ENCODE measurements at places on chromosomes 2 and 18. TPM values are rescaled to one million over a fixed set of nuclear protein-coding genes. Genes with fewer than 3 reads are reported as not detected.

- H3K4me1 ChIP-seq = peaks cover 8% of the 10 kb centered on the region
- H3K36me3 ChIP-seq = peaks cover 27% of the 10 kb centered on the region
- no peak for DNase-seq
- H3K27me3 ChIP-seq = no peaks in the 10 kb centered on the region
- no peak overlapping the region for H3K27ac ChIP-seq
Observed at GRCh38 chr2:159758686-159759085, 39.3 kb downstream of the CD302 start.

GRCh38 chr2:27754138-27754588 lies 17.4 kb upstream of the MRPL33 start:
- H3K36me3 ChIP-seq = no peaks in the 10 kb centered on the region
- no peak overlapping the region for H3K4me3 ChIP-seq
- peaks cover 28% of the 10 kb centered on the region for H3K4me1 ChIP-seq
- no peak overlapping the region for H3K27ac ChIP-seq

DNA sequence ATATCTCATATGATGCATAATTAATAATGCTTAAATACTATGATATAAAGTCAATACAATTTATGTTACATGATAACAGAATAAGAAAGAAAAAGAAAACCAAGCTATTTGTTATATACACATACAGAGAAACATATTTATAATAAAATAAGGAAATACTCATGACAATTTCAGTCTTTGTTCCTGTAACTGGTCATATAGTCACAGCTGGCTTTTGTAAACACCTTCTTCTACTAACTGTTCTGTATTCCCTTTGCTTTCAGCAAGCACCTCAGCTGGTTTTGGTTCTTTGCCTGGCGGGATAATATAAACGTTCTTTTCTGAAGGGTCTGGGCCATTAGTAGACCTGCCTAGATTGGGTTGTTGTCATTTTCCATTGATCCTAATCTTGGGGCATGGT lies 158.5 kb downstream of the COPS8 start:
- H3K4me3 ChIP-seq = no peak overlapping the region
- no peak overlapping the region for H3K27ac ChIP-seq
- H3K36me3 ChIP-seq = no peaks in the 10 kb centered on the region
- no peak for DNase-seq
- peaks cover 4% of the 10 kb centered on the region for H3K4me1 ChIP-seq
- no peaks in the 10 kb centered on the region for H3K27me3 ChIP-seq

DNA sequence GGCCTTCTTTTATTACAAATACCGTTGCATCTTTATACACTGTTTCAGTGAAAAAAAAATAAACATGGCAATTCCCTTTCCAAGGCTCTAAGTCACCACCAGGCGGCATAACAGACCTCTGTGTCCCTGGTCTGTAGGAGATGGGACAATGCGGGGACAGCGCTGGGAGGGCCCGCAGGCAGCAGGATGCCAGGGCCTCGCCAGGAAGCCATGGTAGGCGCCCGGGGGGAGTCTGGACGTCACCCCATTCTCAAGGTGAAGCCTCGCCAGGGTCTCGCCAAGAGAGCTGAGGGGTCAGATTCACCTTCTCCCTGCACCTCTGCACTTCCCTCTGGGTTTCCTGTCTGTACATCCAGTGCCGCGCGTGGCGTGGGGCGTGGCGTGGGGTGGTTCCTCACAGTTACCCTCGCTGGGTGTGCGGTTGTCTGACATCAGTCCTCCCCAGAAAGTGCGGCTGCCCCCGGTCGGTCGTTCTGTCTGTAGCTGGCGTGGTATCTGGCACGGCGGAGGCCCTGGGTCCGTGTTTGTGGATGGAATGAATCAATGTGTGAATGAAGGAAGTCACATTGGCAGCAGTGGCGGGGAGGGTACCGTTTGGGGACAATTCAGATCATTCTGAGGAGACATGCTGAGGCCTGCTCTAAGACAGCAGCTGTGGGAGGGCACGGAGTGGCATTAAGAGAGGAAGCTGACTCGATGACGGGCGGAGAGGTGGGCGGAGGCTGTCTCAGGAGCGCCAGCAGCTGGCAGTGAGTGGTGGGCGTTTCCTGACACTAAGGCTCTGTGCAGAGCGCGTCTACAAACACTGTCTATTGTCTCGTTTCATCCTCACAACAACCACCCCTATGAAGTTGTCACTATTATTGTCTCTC lies 46.0 kb downstream of the LRRFIP1 start:
- no peaks in the 10 kb centered on the region for H3K27me3 ChIP-seq
- peak; percentile 75 for DNase-seq
- peaks cover 9% of the 10 kb centered on the region for H3K4me1 ChIP-seq
- no peak overlapping the region for H3K4me3 ChIP-seq
- H3K27ac ChIP-seq = no peak overlapping the region

DNA sequence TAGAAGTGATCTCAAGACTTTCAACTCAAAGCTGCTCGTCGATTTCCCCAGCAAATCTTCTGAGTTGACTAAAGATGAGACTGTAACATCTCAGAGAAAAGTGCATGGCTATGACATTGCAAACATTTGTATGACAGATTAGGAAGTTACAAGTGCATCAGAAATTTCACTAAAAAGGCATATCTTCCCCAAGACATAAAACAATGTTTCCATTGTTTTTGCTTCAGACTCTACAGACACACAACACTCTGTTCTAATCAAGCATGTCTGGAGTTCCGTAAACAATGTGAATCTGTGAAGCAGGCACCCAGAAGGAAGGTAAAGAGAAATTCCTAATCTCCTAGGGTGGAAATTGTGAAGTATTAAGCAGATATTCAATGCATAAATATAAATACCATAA lies 144.6 kb upstream of the LYPD1 start:
- no peaks in the 10 kb centered on the region for H3K27me3 ChIP-seq
- no peak overlapping the region for H3K4me3 ChIP-seq
- H3K27ac ChIP-seq = no peak overlapping the region
- H3K36me3 ChIP-seq = no peaks in the 10 kb centered on the region

The ABCG5 gene
- polyA plus RNA-seq = 0.33 TPM

The PJVK gene
- polyA plus RNA-seq = 3.2 TPM

The UGT1A5 gene
- polyA plus RNA-seq = not detected

The SIX2 gene
- polyA plus RNA-seq = 0.40 TPM
